ENCODE measurements at places on chromosomes 1 and 21. TPM values are rescaled to one million over a fixed set of nuclear protein-coding genes. Genes with fewer than 3 reads are reported as not detected.

The OLIG2 gene
- 3.8 TPM for total RNA-seq

The TSPAN1 gene
- total RNA-seq = 1.3 TPM

The OR2W3 gene
- total RNA-seq = 0.45 TPM

The ZP4 gene
- total RNA-seq = not detected

The SPRR4 gene
- total RNA-seq = not detected

The ZYG11A gene
- total RNA-seq = 0.04 TPM

The SERPINC1 gene
- total RNA-seq = not detected

The PAPPA2 gene
- total RNA-seq = 0.26 TPM

The BLZF1 gene
- total RNA-seq = 33.2 TPM

The TXNIP gene
- total RNA-seq = 41.8 TPM

The CADM3 gene
- total RNA-seq = 0.57 TPM

The CTSK gene
- total RNA-seq = 3.5 TPM

The CTSS gene
- 1.5 TPM for total RNA-seq

The CRNN gene
- not detected for total RNA-seq

The AGRN gene
- total RNA-seq = 99.7 TPM

The NR1I3 gene
- not detected for total RNA-seq

The HES3 gene
- not detected for total RNA-seq

The S100B gene
- total RNA-seq = 62.9 TPM

The FGR gene
- 0.05 TPM for total RNA-seq

The RORC gene
- total RNA-seq = not detected

The AADACL3 gene
- total RNA-seq = not detected

The NMNAT2 gene
- total RNA-seq = 6.5 TPM

The BRDT gene
- not detected for total RNA-seq

The WLS gene
- 32.0 TPM for total RNA-seq

The CYP4X1 gene
- 1.3 TPM for total RNA-seq

The SHE gene
- total RNA-seq = 0.11 TPM

The SPOCD1 gene
- total RNA-seq = 10.8 TPM

The MAST2 gene
- total RNA-seq = 19.8 TPM

The B3GALNT2 gene
- 46.9 TPM for total RNA-seq

The GPR25 gene
- not detected for total RNA-seq

The DIP2A gene
- 8.9 TPM for total RNA-seq

The SHISA4 gene
- 49.3 TPM for total RNA-seq

The NPPB gene
- total RNA-seq = 0.30 TPM

The SLAMF9 gene
- 1.8 TPM for total RNA-seq

The TBX19 gene
- total RNA-seq = 0.98 TPM

The SWT1 gene
- 2.2 TPM for total RNA-seq

The SFN gene
- 4.2 TPM for total RNA-seq

The C1QTNF12 gene
- total RNA-seq = 7.0 TPM

The ROR1 gene
- total RNA-seq = 3.6 TPM

The LCE2C gene
- not detected for total RNA-seq

The TNFRSF4 gene
- total RNA-seq = not detected

The C8A gene
- not detected for total RNA-seq
